ENCODE measurements at places on chromosomes 3 and 15.

GRCh38 chr3:30702828-30703397 lies 96.5 kb downstream of the TGFBR2 start:
- DNase-seq = no peak

- DNase-seq = no peak
Observed at GRCh38 chr3:122353215-122353614, 28.2 kb downstream of the CSTA start.

DNA sequence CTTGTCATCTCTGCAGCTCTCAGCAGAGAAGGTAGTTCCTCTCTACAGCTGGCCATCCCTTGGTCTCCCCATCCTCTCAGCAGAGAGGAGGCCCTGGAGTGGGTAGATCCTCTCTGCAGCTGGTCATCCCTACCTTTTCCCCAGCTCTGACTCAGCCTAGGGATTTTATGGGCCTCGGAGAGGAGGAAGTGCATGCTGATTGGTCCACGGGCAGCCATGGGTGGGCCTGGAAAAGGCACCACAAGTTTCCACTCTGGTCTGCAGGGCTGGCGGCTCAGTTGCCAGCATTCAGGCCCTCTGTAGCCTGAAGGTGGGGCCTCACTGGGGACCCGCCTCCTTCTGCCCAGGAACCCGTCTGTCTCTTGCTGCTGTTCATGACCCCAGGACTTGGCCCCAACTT lies 36.9 kb downstream of the NR1D2 start:
- no peak for DNase-seq

DNA sequence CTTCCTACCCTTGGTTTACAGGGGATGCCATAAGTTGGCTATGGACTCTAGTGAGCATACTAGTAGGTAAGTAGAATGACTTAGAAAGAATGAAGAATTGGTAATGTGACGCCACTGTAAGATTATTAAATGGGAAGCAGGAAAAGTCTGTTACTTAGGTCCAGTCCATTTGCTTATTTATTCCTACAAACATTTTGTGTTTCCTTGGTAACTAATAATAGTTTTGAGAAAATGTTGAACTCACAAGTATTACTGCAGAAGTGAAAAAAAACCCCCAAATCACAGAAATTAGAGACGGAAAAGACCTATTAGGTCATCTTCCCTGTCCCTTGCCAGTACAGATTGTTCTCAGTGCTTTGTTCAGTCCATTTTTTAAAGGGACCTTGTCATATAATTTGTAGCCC lies 63.5 kb downstream of the CMSS1 start:
- no peak for DNase-seq

- no peak for DNase-seq
Observed at GRCh38 chr3:123909785-123910184, 25.7 kb upstream of the MYLK start.

DNA sequence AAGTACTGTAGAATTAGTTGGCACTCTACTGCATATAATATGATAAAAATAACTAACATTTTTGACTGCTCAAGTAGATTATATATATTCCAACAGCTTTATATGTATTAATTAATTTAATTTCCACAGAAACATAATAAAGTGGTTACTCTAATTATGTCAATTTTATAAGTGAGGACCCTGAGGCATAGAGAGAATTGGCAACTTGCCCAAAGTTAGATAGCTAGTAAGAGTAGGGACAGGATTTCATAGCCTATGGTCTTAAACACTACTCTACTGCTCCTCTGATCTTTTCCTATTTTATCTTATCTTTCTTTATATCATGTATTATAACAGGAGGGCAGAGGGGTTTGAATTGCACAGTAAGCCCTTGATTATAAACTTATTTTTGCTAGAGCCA lies 418.7 kb upstream of the SGO1 start:
- no peak for DNase-seq

DNA sequence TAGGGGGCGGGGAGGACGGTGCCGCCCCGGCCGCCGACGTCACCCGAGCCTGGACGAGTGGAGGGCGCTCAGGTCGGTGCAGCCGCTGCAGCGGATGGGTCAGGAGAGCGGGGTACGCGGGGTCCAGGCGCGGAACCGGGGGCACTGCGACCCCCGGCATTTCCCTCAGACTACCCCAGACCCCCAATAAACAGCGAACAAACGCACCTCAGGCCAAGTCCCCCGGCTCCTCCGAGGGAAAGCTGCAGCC lies 78.9 kb downstream of the IQSEC1 start:
- DNase-seq = no peak

DNA sequence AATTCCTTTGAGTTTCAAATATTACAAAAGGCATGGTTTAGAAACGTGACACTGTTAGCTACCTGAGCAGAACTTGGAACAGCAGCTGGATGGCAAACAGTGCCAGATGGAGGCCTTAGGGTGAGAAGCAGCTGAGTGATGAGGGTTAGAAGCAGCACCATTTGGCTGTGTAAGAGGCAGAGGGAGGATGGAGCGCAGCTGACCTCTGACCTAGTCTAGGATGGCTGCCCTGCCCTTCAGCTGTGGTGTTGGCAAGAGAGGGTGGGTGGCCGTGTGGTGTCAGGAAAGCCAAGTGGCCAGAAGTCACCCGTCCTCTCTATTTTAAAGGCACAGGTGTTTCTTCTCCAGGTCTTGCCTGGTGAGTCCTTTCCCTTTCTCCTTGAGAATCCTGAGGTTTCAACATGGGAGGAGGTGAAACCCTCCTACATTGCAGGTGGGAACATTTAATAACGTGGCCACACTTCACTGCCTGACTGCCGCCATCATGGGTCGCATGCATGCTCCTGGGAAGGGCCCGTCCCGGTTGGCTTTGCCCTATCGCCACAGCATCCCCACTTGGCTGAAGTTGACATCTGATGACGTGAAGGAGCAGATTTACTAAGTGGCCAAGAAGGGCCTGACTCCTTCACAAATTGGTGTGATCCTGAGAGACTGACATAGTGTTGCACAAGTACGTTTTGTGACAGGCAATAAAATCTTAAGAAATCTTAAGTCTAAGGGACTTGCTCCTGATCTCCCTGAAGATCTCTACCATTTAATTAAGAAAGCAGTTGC lies 17.6 kb downstream of the BCL2L10 start:
- DNase-seq = no peak

DNA sequence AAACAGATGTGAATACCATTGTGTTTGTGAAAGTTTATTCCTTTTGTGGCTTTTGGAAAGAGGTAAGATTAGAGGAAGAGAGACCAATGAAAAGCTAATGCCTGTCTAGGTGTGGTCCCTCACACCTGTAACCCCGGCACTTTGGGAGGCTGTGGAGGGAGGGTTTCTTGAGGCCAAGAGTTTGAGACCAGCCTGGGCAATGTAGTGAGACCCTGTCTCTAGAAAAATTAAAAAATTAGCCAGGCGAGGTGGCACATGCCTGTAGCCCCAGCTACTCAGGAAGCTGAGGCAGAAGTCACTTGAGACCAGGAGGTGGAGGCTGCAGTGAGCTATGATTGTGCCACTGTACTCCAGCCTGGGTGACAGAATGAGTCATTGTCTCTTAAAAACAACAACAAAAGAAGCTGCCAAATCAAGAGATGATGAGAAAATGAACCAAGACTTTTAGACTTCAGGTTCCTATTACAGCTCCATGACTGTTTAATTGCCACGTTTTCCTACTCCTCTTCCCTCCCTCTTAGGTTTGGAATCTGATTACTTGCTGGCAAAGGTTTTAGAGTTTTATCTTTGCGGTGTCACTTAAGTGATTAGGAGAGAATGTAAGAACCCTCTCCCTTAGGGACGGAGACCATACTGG lies 68.7 kb downstream of the CGNL1 start:
- no peak for DNase-seq

DNA sequence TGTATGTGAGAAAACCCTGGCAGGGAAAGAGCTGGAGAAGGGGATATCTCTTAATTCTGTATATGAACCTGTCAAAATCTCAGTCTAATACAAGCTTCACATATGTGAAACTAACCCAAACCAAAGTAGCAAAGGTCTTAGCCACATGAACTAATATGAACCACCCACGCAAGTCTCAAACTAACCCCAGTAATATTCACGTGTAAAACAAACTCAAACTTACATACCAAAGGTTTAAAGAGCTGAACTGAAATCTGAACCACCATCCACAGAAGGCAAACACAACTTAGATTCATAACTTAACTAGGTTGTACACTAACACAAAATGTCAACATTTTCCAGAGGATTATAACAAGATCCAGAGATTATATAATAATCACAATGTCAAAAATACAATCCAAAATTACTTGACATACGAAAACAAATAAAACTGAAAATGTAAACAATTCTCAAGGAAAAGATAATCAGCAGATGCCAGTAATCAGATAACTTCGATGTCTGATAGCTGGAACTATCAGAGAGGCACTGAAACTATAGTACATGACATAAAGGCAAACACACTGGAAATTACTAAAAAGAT lies 64.1 kb downstream of the VPS13C start:
- peak; percentile 72 for DNase-seq

- no peak for DNase-seq
Observed at GRCh38 chr15:64634576-64635498, 140.6 kb downstream of the RBPMS2 start.

DNA sequence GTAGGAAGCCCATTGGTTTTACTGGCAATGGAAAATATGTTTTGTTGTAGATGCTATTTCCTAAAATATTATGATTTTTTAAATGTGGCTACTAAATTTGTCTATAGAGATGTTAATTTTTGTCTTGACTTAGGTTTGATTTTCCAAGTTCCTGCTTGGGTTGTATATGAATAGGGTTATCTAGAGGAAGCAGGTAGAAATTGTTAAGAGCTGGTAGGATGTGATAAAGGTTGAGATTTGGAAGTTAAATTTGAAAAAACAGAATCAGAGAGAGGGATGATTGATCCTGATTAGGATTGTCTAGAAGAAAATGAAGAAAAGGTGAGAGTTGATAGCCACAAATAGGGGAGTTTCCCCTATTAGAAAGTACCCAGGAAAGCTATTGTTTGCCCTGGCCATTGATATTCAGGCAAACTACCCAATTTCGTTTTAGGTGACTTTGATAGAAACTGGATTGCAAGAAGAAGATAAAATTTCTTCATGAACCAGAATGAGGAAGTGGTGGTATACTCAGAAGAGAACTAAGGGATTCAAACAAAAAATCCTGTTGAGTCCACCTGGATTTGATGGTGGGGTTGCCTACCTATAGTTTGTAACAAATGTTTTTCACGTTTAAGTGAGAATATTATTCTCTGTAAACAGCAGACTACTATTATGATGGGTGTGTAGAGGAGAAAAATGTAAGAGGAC lies 91.2 kb upstream of the PHLDB2 start:
- no peak for DNase-seq

- peak; percentile 78 for DNase-seq
Observed at GRCh38 chr3:186241910-186242821, 119.9 kb downstream of the DGKG start.

DNA sequence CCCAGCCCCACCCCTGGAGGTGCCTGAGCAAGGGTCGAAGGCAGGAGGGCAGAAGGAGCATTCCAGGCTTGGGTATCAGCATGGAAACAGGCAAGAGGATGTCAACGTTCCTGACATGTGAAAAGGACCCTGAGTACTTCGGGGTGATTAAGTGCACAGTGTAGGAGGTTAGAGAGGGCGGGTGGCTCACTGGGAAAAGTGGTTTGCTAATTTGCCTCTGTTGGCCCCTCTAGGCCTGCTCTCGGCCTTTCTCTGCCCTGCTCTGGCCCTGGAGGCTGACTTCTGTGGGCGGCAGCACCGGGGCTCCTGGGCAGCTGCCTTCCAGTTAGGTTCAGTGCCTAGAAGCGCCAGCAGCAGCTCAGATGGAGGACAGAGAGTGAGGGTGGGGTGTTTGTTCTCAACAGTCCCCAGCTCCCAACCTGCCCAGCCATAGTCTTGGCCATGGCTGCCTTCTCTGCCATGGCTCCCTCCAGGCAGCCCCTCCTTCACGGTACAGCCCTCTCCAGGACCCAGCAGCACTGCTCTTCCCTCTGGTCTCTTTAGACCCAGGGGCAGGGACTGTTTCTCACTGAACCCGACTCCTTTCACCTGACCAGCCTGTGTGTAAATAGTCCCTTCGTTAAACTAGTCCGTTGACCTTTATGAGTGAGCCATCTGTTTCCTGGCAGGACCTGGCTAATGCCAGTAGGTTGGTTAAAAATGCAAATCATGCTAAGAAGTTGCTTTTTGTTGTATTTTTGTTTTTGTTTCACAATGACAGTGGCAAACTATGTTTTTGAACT lies 107.1 kb upstream of the TPM1 start:
- no peak for DNase-seq

GRCh38 chr3:66572938-66573710 lies 72.3 kb upstream of the LRIG1 start:
- DNase-seq = no peak

DNA sequence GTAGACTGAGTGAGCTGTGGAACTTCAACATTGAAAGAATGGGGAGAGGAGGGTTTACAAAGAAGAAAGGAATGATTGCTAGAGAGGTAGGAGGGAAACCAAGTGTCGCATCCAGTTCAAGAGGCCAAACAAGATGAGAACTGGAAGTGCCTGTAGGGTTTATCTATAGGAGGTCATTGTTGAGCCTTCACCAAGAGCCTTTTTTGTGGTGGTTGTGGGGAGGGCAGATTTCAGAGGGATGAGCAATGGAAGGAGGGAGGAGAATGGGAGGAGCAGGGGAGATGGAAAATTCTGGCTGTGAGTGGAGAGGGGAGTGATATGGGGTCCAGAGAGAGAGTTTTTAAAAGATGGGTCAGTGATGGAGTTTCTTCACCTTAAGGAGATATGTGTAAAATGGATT lies 8.5 kb downstream of the PDIA5 start:
- DNase-seq = no peak

DNA sequence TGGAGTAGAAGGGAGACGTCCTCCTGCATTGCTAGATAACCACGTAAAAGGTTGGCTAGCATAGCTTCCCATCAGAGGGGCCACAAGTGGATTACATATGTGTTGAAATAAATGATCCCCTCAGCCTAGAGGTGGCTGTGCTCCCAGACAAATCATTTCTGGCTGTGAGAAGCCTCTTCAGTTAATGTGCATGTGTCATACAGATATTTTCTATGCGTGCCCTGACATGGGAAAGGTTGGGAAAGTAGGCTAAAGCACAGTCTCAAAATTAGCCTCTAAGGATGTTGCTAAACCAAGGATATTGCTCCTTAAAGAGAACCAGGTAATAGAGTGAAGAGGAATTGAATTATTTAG lies 17.8 kb downstream of the USP3 start:
- DNase-seq = peak; percentile 24

- DNase-seq = no peak
Observed at GRCh38 chr3:34570916-34571705, 772.7 kb downstream of the PDCD6IP start.

- DNase-seq = peak; percentile 43
Observed at GRCh38 chr3:180913581-180914404, 1.3 kb downstream of the FXR1 start.

DNA sequence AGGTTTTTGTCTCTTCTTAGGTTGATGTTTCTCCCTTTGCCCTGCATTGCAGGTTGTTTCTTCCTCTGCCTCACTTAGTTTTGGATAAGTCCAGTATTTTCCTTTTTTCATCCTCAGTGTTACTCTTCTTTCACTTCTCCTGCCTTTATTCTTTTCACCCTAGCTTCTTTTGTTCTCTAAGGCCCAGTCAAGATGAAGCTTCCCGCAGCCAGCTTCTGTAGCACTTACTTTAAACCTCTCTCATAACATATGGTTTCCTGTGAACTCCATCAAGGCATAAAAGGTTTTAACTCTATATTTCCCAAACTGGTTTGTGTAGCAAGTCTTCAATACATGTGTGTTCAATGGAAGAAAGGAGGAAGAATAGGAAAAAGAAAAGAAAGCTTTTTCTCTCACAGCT lies 54.1 kb downstream of the TP63 start:
- peak; percentile 19 for DNase-seq

Measured in iris pigment epithelial cell (primary cell).